ENCODE measurements at places on chromosomes 1 and 21.

- DNase-seq = no peak
Observed at GRCh38 chr1:245378311-245378722, 223.5 kb downstream of the KIF26B start.

GRCh38 chr1:24856787-24857506 is 73.1 kb downstream of the RUNX3 start:
- DNase-seq = no peak

GRCh38 chr1:70353601-70354331 is 756 bp downstream of the ANKRD13C start:
- no peak for DNase-seq

DNA sequence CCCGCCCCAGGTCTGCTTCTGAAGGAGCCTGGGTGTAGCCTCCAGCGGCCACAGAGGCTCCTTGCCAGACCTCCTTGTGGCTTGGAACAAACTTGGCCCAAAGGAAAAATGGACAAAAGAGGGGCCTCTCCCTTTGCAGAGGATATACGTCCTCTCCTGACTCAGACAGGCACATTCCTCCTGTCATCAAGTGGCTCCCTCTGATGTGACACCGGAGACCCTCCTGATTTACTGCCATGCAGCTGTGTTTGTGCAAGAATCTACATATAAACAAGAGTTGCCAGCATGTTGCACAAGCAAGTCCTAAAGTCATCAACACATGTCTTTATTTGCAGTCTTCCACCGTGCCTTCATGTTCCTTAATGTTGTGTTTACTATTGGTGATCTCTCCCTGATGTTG is 54.1 kb upstream of the F3 start:
- DNase-seq = no peak

DNA sequence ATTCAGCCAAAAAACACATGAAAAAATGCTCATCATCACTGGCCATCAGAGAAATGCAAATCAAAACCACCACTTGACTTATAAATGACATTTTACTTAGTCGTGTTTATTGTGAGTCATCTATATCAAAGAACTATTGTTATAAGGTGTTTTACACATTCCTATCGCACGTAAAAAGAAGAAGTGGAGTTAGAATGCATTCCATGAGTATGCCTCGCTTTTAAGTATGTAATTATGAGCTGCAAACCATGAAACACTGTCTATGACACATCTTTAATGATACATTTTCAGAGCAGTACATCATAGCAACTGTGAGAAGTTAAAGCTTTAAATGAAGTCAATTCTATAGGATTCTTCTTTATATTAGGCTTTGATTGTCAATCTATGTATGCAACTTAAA is 614.3 kb upstream of the ADAMTS5 start:
- no peak for DNase-seq

DNA sequence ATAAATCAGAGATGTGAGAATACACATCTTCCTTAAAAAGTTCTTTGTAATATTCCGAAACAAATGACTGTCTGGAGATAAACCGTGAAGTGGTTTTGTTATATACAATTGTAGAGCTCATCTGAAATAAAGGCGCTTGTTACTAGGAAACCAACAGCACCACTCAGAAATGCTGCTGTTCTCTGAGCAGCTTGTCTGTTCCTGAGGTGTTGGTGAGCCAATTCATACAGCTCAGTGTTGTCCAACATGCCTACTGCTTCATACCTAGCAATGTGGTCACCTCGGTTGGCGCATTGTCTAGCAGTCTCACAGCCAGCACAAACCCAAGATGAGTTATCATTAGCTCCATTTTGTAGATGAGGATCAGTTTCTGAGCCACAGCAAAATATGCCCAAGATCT is 44.4 kb downstream of the GFI1 start:
- DNase-seq = no peak

- DNase-seq = no peak
Observed at GRCh38 chr1:83318366-83318765, 680.6 kb downstream of the TTLL7 start.

DNA sequence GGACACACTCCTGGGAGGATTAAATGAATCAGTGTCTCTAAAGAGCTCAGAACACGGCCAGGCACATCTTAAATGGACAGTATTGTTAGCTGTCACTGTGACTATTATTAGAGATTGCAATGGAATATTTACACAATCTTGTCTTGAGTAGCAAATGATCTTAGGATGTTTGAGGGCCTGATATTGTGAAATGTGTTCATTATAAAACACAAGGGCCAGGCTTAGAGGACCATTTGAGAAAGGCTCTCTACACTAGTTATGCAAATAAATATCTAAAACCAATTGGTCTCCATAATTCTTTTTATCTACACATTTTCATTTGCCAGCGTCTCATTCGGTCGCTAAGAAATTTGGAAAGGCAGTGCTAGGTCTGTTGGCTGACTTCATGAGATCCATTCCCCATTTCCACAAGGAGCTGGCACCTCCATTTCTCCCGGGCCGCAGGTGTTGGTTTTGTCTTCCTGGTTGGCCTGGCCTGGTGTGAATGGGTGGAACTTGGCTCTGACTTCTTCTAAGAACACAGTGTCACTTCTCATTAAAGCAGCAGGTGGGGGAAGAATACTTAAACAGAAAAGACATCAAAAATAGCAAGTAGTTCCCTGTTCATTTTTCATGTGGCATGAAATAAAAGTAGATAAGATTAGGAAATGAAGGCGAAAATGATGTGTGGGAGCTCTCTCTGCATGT is 56.0 kb upstream of the PLXNA2 start:
- no peak for DNase-seq

DNA sequence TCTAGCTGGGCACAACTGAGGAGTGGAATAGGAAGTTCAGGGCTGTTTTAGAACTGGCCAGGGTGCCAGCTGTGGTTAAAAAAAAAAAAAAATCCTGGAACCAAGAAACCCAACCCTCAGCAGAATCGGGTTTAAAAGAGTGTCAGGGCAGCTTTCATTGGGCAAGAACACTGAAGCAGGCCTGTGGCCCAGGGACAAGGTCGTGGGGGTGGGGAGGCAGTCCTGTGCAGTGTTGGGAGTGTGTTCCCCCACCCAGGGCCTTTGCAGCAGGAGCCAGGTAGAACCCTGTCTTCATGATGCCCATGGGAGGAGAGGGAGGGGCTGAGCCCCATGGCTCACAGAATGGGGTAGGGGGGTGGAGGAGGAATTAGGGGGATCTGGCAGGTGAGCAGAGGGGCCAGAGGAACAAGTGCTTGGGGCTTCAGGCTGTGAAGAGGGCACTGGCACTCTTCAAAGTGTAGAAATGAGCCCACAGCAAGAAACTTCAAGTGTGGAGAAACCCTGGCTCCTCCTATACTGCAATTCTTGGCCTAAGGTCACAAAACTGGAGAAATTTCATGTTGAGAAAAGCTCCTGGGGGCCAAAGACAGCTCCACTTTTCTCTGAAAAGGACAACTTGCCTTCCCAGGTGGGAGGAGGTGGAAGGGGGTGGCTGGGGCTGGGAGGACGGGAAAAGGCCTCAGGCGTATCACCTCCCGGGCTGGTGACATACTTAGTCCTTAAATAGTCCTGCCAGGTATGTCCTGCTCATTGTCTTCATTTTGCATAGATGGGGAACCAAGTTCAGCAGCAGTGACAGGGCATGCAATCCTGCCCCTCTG is 39.3 kb downstream of the KIAA1614 start:
- no peak for DNase-seq

DNA sequence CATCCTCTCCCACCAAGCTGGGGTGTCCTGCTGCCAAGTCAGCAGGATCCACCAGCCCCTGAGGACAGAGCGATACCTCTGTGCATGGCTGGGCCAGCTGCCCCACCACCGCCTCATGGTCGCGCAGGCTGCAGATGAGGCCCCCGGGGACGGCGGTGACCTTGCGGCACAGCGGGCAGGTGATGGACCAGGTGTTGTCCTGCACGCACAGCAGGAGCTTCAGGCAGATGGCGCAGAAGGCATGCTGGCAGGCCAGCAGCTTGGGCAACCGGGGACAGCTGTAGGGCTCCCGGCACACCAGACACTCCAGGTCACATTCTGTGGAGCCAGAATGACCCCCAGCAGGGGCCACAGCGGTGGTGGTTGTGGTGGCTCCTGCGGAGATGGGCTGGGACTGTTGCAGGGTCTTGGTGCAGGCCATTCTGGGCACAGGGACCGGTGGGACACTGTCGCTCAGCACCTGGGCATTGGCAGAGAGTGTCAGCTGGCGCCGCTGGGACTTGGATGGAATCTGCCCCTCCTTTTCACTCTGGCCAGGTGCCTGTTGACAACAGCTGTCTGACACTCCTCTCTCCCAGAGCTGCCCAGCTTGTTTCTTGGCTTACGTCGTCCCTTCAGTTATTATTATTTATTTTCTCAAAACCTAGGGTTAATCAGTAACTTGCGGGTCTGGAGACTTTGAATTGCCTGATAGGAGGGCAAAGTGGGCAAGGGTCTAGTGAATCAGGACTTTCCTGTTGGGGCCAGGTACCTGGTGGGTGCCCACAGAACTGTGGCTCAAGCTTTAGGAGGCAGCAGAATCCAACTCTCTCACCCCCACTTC is at the start of gene RNF186:
RNF186 (minus strand) TSS at position 603 of the 823 bp plus-strand sequence; CDS start at position 421, 182 bp downstream.
- no peak for DNase-seq

GRCh38 chr1:22609291-22609690 is 27.1 kb upstream of the C1QA start:
- no peak for DNase-seq

GRCh38 chr1:2561446-2561845 is 5.3 kb downstream of the TNFRSF14 start:
- DNase-seq = no peak

GRCh38 chr1:241518476-241519307 is 863 bp downstream of the FH start:
- DNase-seq = no peak

DNA sequence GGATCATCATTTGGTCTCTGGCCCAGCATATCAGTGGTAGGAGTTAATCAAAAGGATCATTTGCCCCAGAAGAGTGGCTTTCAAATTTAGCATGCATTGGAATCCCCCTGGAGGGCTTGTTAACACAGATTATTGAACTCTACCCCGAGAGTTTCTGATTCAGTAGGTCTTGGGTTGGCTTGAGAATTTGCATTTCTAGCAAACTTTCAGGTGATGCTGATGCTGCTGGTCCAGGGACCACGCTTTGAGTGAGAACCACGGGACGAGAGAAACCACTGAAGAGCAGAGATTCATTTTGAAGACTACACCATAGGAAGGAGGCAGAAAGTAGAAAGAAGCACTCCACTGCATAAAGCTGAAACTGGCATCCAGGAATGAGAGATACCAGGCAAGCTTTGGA is 81.3 kb upstream of the DUSP10 start:
- no peak for DNase-seq

GRCh38 chr1:88897070-88897730 is 5.8 kb upstream of the GTF2B start:
- no peak for DNase-seq

DNA sequence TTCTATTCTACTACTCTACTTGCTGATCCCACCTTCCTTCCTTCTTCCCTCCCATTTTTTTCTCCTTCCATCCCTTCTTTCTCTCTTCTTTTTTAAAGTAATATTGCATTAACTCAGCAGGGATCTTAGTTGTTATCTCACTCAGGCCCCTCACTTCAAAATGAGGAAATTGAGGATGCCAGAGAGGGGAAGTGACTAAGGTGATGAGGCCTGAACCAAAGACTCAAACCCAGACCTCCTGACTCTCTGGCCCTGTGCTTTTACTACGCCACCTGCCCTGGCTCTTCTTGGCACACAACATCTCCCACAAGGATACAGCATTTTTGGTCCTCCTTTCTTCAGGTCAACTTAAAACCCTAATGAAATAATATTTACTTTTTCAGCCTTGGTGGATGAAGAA is 151.7 kb upstream of the ZNF648 start:
- DNase-seq = no peak

DNA sequence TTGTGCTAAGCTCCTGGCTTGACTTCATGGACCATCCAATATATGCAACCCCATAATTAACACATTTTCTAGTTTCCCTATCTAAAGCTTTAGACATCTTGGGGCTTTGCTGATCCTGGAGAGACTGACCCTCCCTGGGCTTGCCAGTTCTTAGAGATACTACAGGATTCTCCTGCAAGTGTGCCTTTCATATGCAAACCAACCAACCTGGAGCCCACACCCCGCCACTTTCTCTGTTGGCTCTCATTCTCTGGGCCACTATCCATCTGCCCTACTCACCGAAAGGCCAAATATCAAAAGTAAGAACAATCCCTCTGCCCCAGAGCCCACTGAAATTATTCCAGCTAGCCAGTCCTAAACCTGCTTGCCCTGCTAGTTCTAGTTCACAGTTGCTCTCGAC is 2.2 kb upstream of the GBP6 start:
- DNase-seq = no peak

GRCh38 chr21:31727181-31727580 is 4.7 kb downstream of the SCAF4 start:
- no peak for DNase-seq

DNA sequence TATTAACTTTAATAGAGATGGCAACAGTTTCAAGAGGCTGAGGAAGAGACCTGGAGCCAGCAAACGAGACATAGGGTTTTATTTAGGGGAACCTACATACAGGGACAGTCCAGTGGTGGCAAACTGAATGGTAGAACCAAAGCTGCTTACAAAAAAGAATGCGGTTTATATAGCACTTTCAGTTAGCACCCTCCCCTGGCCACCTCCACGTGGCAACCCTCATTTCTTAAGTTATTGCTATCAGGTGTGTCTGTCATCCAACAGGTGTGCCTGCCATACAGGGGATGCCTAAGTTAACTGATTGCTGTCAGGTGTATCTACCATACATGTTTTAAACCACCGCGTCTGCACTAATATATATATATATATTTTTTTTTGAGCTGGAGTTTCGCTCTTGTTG is 129.2 kb upstream of the DUSP10 start:
- no peak for DNase-seq

DNA sequence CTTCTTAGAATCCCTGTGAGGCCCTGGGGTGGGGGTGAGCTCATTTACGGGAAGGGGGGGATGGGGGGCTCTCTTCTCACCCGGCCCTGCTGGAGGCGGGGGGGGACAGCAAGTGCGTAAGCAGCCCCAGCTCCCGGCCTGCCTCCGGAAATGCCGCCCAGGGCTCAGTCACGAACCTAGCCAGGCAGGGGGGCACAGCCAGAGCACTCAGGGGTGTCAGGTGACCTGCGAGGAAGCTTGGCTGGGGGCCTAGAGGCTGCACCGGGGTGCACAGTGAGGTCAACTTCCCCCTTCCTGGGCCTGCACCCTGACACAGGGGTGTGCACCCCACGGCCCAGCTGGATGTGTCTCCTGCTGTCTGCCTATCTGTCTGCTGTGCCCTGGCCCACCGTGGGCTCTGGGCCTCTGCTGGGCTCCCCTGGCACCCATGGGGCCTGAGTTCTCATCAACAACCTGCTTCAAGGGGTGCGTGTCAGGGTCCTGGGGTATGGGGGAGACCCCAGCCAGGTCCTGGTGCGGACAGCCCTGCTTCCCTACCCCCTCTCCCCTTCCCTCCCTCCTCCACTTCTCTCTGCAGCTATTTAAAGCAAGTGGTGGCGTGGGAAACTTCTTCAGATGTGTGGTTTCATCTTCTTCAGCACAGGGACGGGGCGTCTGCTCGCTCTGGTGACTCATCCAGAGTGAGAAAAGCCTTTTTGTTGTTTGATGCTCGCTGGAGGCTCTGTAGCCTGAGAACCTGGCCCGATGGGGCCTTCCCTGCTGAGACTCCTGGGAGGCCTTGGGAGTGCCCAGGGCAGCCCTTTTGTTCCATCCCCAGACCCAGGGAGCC is 92.5 kb upstream of the RUNX3 start:
- peak; percentile 93 for DNase-seq
